Stimulated activated CD4-positive, alpha-beta T cell treated with anti-CD3 and anti-CD28 coated beads, Interleukin-2, amount 100 ng/mL, for 24 hours (primary cell): ENCODE measurements at places on chromosomes 13 and 19.

- DNase-seq: no peak
Measured at GRCh38 chr19:29521291-29522075, 4.3 kb upstream of the VSTM2B start.

DNA sequence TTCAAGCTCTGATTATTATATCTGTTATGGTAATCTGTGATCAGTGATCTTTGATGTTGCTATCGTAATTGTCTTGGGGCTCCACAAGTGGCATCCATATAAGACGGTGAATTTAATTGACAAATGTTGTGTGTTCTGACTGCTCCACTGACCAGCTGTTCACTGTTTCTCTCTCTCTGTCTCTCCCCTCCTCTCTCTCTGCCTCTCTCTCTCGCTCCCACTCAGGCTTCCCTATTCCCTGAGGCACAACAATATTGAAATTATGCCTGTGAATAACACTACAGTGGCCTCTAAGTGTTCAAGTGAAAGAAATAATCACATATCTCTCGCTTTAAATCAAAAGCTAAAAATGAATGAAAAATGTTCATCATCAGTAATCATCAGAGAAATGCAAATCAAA, 4.4 kb upstream of the SACS start:
- no peak for DNase-seq

DNA sequence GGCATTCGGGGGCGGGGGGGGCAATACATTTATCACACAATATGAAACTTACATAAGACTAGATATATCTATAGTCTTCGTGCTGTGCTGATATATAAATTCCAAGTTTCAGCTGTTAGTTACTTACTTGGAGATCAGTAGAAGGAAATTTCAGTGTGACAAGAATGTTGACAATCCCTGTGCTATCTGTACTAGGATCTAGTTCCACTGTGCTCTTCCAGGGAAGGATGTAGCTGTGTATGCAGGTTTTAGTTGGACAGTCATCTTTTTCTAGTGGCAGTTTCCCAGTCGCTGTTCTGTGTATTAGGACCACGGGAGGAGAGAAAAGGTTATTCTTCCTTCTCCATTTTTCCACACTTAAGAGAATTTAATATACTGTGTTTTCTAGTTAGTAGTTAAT, 3.2 kb upstream of the TRIM13 start:
- no peak for DNase-seq

DNA sequence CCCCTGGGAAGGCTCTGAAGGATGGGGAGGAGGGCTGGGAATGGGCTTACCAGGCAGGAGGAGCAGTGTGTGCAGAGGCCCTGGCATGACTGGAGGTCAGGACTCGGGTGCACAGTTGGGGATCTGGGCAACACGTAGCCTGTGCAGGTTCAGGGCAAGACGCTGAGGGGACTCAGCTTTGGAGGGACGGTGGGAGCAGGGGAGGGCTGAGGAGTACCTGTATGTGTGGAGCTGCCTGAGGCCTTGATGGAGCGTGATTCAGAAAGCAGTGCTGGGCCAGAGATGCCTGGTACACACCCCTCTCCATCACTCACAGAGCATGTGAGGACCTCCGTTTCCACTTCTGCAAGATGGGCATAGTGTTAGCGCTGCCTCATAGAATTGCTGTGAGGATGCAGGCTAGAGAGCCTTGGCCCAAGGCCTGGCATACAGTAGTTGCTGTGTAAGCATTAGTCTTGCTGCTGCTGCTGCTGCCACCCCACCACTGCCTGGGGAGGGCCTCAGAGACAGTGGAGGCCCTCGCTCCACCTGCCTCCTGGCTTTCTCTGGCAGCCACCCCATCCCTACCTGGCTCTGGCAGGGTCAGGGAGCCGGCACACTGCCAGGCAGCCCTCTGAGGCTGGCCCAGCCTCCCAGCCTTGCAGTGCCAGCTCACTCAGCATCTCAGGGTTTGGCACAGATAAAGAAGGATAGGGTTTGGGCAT, 2.4 kb downstream of the PAK4 start:
- no peak for DNase-seq

GRCh38 chr19:44927746-44928145, 13.3 kb downstream of the APOC1 start:
- DNase-seq: no peak

GRCh38 chr19:44614313-44614712, 950 bp downstream of the IGSF23 start:
- DNase-seq: no peak

GRCh38 chr19:28235606-28236125, 977.3 kb downstream of the UQCRFS1 start:
- no peak for DNase-seq

DNA sequence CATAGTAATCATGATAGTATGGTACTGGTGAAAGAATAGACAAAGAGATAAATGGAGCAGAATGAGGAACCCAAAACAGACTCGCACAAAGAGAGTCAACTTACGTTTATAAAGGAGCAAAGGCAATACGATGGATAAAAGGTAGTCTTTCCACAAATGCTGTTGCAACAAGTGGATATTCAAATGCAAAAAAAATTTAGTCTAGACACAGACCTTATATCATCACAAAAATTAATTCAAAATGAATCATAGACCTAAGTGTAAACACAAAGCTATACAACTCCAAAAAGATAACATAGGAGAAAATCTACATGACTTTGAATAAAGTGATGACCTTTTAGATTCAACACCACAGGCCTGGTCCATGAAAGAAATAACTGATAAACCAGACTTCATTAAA, 131.6 kb downstream of the KL start:
- no peak for DNase-seq
